ENCODE measurements at places on chromosomes 12 and 14.

DNA sequence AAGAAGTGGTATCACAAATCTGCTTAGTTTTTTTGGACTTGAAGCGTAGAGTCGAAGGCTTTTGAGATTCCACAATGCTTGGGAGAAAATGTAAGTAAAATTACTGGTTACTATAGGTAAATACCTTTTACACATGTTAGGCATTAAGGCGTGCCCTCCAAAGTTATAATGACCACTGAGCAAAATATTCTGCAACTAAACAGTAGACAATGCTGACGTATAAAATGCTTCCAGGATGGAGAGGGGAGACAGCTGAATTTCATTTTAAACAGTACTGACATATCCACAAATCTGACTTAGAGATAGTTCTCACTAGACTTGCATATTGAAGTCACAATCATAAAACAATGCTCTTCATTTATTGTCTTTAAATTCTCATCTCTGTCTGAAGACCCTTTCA, 144.5 kb upstream of the DCN start:
- DNase-seq = no peak

GRCh38 chr14:96050482-96050881, 11.3 kb downstream of the C14orf132 start:
- DNase-seq = no peak

DNA sequence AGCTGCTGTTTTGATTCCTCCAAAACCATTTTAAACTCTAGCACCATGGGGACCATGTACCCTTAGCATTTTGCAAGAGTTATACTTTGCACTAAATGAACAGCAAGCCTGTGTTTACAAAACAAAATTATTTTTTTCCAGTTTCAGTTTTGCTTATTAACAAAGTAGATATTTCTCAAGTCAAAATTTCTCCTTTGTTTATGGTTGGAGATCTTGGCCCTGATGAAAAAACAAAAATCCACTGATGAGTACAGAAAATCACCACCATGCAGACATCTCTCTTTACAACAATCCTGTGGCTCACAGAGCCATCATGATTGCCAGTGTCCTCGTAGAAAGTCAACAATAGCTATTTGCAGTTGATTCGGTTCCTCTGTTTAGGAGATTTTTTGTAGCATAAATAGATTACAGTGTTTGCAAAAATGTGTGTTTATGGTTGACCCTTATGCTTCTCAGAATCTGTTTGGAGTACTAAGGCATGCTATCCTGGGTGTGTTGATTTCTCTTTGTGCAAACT, 201.1 kb upstream of the NUDT4 start:
- DNase-seq = no peak

- no peak for DNase-seq
Observed at GRCh38 chr12:54299515-54300224, 1.1 kb downstream of the NFE2 start.

- DNase-seq = peak; percentile 29
Observed at GRCh38 chr12:118061011-118061872, at the start of gene WSB2. TSS of gene WSB2 (minus strand) at chr12:118061179. CDS start at chr12:118061048, 131 bp downstream.

- no peak for DNase-seq
Observed at GRCh38 chr14:63228217-63228616, 24.0 kb downstream of the RHOJ start.

DNA sequence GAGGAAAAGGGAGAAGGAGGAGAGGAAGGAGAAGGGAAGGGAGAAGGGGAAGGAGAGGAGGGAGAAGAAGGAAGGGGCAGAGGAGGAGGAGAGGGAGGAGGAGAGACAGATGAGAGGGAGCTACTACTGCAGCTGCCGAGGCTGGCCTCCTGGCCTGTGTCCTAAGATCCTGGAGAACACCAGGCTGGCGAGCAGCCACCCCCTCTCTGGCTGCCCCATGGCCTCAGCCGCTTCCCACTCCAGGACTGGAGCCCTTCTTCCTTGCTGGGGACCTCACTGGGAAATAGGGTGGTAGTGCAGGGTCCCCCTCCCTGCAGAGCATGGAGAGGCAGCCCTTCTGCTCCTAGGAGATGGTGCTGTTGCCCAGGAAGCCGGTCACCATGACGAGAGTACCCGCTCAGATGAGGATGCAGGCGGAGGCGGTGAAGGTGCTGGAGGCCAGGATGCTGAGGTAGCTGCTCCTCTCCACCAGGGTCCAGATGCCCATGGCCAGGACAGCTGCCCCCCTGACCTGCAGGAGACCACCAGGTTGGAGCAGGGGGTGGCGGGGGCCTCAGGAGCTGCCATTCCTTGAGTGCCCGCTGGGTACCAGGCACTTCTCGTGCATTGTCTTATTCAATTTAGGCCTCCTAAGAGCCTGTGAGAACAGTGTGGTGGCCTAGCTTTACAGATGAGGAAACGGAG, 167.9 kb upstream of the PRMT8 start:
- DNase-seq = no peak

- DNase-seq = no peak
Observed at GRCh38 chr12:29552324-29552927, 54.9 kb upstream of the OVCH1 start.

DNA sequence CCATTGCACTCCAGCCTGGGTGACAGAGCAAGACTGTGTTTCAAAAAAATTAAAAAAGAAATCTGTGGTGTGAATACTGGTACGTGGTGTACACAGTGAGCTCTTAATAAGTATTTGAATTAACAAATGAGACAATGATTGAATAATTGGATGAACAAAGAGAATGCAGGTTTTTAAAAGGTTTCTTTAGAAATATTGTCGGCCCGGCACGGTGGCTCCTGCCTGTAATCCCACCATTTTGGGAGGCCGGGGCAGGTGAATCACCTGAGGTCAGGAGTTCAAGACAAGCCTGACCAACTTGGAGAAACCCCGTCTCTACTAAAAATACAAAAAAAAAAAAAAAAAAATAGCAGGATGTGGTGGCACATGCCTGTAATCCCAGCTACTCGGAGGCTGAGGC, 6.6 kb downstream of the HIF1A start:
- no peak for DNase-seq

DNA sequence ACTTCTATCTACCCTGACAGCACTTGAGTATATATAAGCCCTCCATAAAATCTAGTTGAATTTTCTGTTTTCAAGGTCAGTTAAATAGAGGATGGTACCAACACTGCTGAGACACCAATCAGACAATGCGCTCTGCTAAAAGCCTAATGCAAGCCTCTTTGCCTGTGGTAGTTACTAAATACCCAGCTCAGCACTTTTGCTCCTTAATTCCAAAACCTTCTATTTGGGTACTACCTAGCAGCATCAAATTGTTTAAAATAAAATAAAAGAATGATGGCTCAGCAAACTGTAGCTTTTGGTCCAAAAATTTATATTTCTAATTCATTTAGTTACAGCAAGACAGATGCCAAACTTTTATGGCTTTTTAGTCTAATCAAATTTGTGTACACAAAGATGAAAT, 107.9 kb downstream of the IPO8 start:
- DNase-seq = no peak

All from amniotic stem cell (primary cell).